ENCODE measurements at places on chromosomes 4 and X.

- DNase-seq: no peak
Observed at GRCh38 chr4:151223465-151223864, 53.5 kb upstream of the PRSS48 start.

GRCh38 chr4:159455675-159456237 is 352.9 kb downstream of the RAPGEF2 start:
- DNase-seq: no peak

GRCh38 chr4:6058531-6059374 is 40.5 kb upstream of the C4orf50 start:
- DNase-seq: no peak

GRCh38 chr4:94141001-94141400 is 66.7 kb upstream of the SMARCAD1 start:
- no peak for DNase-seq

- DNase-seq: no peak
Observed at GRCh38 chrX:69142788-69143469, 22.3 kb downstream of the PJA1 start.

DNA sequence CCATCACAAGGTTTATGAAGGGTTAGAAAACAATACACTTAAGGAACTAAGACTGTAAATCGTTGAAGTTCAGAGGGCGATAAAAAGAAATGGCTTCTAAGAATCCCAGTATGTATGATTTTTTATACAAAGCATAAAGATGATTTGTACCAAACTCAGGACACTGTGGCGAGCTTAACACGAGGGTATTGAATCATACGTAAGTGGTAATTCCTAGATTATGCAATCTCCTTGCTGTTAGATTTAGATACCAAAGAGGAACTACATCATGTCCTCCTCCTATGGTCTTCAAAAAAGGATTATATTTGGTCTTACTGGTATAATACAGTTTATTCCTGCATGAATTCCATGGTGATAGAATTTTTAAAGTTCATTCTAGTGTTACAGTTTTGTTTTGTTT is 23.9 kb downstream of the NFKB1 start:
- no peak for DNase-seq

- DNase-seq: no peak
Observed at GRCh38 chr4:288891-289290, 16.4 kb downstream of the ZNF732 start.

GRCh38 chr4:110046588-110047049 is 133.9 kb downstream of the EGF start:
- no peak for DNase-seq

- DNase-seq: no peak
Observed at GRCh38 chrX:129647418-129648410, 7.0 kb downstream of the APLN start.

DNA sequence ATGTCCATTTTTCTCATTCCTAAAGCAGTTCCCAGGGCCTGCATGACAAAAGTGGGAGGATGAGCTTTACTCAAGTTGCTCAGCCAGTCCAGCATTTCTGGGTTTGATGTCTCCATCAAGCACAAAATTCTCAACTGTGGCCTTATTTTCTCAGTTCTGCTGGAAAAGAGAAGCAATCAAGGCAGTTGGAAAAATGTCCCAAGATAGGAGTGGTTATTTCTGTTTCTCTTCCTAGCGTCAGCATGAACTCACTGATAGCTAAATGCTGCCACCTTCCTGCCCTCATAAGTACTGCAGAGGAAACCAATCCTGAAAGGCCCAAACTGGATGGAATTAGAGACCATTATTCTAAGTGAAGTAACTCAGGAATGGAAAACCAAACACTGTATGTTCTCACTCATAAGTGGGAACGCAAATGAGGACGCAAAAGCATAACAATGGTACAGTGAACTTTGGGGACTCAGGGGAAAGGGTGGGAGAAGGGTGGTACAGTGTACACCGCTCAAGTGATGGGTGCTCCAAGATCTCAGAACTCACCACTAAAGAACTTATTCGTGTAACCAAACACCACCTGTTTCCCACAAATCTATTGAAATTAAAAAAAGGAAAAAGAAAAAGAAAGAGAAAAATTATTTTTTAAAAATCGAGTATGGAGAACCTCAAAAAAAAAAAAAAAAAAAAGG is 29.6 kb downstream of the ADH7 start:
- DNase-seq: peak; percentile 44

GRCh38 chr4:74414149-74414809 is 30.7 kb upstream of the AREG start:
- DNase-seq: no peak

- no peak for DNase-seq
Observed at GRCh38 chrX:154312116-154312515, 16.5 kb downstream of the TKTL1 start.

- DNase-seq: no peak
Observed at GRCh38 chrX:3501833-3502535, 155.5 kb upstream of the MXRA5 start.

- no peak for DNase-seq
Observed at GRCh38 chr4:76736414-76736813, 161.5 kb downstream of the SOWAHB start.

DNA sequence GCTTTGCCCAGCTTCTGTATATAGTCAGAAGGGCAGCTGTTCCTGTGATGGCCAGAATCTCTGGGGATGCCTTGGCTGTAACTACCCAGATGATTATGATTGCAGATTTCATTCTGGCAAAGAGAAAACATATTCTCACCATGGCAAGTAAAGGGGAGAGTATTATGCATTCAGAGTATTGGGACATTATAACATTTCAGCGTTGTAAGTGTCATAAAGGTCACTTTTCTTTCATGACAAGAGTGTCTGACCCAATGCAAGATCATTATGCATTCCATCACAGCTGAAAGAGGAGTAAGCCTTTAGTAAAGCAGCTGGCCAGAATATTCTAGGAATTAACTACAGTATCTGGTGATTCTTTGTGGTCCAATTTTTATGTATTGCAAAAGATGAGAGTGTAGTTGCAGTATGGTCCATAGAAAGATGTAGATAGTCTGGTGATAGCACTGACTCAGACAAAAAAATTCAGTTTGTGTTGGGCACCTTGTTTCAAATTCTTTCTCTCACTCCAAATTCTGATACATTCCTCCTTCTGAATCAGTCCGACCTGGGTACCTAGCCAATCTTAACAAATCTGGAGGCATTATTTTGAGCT is 2366.3 kb downstream of the PCDH7 start:
- DNase-seq: no peak

DNA sequence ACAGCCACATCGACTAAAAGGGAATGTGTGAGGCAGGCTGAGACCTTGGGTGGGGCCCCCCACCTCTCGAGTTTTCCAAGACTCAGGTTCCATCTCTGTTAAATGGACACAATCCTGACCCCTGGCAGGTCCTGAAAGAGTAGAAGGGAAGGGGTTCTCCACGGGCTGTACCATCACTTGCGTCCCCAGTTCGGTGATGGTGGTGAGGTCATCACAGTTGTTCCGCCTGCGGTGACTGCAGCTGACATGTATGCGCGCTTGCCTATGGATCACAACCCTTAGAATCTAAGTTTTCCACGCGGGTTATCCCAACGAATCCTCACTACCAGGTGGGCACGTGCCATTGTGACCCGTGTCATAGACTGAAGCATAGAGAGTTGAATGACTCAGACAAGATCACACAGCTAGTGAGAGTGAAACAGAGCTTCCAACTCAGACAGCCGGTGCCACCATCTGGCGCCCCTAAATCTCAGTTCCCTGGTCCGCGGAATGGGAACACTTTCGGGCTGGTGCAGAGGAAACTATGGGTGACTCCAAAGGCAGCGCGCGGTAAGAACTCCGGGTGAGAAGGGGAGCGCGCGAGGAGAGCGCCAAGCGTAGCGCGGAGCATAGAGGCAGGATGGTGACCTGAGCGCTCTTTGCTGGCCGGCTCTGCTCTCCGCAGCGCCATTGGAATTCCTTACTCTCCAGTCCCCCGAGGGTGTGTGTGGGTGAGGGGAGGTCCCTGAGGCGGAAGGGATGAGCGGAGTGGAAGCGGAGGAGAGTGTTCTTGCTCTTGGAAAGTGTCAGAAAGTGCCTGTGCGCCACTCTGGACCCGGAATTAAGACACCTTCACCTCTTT is 10.5 kb downstream of the MSX1 start:
- no peak for DNase-seq

GRCh38 chr4:2399631-2400190 is 18.7 kb downstream of the ZFYVE28 start:
- no peak for DNase-seq

DNA sequence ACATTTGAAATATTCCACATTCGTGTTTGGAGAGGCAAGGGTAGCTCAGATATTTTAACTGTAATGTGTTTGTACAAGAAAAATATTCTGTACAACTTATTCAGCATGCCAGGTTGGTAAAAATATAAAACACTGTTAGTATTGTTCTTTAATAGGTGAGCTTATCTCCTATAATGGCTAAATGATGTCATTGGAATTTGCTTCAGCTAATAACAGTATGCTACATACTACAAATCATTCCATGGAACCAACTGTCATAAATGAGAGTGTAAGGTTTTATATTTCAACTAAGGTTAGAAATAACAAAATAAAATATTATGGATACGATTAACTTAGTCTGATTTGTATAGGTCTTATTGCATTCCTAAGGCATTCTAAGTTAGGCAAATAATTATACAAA is 206.6 kb downstream of the ADGRL3 start:
- DNase-seq: no peak

- DNase-seq: no peak
Observed at GRCh38 chrX:42463706-42464490, 314.1 kb downstream of the PPP1R2C start.

- no peak for DNase-seq
Observed at GRCh38 chr4:53779025-53779424, 187.7 kb upstream of the LNX1 start.

DNA sequence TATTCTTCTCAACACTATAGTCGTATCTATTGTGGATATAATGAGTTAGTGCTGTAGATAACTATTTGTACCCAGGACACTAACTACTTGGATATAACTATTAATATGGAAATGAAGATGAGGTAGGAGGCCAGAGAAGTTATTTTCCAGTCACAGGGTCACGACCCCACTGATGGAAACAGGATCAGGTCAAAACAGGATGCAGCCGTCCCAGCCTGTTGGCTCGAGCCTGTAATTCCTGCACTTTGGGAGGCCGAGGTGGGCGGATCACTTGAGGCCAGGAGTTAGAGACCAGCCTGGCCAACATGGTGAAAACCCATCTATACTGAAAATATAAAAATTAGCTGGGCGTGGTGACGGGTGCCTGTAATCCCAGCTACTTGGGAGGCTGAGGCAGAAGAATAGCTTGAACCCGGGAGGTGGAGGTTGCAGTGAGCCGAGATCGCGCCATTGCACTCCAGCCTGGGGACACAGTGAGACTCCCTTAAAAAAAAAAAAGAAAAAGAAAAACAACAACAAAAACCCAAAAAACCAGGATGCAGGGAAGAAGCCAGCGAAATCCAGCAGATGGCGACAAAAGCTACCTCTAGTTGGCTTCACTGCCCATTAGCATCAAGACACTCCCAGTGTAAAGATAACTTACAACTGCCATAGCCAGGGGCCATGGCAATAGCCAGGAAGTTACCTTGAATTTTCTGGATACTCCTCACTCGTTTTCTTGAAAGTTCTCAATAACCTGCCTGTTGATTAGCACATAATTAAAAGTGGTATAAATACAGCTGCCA is 37.9 kb upstream of the NKAP start:
- DNase-seq: no peak

GRCh38 chr4:86757468-86757867 is 91.7 kb downstream of the SLC10A6 start:
- no peak for DNase-seq

DNA sequence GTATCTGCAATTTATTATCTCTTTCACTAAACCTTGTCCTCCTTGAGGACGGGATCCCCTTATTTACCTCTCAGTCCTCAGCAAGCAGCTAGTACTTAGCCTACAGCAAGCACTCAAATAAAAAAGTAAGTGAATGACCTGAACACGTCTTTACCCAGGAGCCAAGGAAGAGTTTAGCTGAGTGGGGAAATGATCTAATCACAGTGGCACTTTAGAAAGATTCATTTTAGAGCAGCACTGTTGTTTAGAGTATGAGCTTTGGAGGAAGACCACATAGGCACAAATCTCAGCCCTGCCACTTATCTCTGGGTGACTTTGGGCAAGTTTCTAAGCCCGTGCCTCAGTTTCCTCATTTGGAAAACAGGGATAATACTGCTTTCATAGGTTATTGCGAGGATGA is 2.7 kb downstream of the FAM120C start:
- no peak for DNase-seq

Data from stimulated activated CD4-positive, alpha-beta T cell treated with anti-CD3 and anti-CD28 coated beads, Interleukin-4, amount 100 ng/mL, for 1 hour (primary cell).